Lower lobe of right lung (tissue), 2 donors: ENCODE measurements at places on chromosomes 2 and 18. TPM values are rescaled to one million over a fixed set of nuclear protein-coding genes. Genes with fewer than 3 reads are reported as not detected.

- no peaks in the 10 kb centered on the region for H3K27me3 ChIP-seq
- H3K27ac ChIP-seq = no peak overlapping the region
- H3K36me3 ChIP-seq = peaks cover 28% of the 10 kb centered on the region
- H3K4me3 ChIP-seq = no peak overlapping the region
- DNase-seq = no peak
- H3K4me1 ChIP-seq = peaks cover 21% of the 10 kb centered on the region
Measured at GRCh38 chr2:183126635-183127034, 2.4 kb downstream of the NUP35 start.

GRCh38 chr2:135997380-135997779, 12.0 kb upstream of the DARS1 start:
- H3K27me3 ChIP-seq = no peaks in the 10 kb centered on the region
- no peaks in the 10 kb centered on the region for H3K4me1 ChIP-seq
- H3K36me3 ChIP-seq = no peaks in the 10 kb centered on the region
- H3K27ac ChIP-seq = no peak overlapping the region

DNA sequence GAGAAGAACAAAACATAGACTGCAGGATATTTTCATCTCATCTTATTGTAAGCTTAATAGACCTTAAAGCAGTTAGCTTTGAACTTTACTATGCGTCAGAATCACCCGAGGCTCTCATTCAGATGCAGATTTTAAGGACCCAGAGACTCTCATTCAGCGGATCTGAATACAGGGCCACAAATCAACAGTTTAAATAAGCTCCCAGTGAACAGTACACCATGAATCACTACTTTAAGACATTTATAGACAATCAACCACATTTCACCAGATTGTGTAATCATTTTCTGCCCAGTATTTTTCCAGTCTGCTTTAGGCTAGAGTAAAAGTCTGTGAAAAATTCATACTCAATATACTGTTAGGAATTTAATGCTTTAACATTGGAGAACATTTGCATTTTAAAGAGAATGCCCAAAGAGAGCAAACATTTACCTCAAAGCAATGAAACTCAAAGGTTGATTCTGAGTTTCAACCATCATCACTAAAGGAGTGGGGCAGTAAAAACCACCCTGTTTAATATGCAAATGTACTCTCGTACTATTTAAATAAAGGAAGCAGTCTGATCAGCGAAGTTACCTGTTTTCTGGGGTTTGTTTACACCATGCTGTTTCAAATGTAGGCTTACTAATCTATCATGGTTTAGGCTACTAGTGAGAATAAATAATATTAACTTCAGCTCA, 11.0 kb upstream of the ALPK2 start:
- no peaks in the 10 kb centered on the region for H3K4me1 ChIP-seq
- no peak overlapping the region for H3K27ac ChIP-seq
- no peaks in the 10 kb centered on the region for H3K36me3 ChIP-seq
- no peaks in the 10 kb centered on the region for H3K27me3 ChIP-seq
- H3K4me3 ChIP-seq = no peak overlapping the region
- no peak for DNase-seq

DNA sequence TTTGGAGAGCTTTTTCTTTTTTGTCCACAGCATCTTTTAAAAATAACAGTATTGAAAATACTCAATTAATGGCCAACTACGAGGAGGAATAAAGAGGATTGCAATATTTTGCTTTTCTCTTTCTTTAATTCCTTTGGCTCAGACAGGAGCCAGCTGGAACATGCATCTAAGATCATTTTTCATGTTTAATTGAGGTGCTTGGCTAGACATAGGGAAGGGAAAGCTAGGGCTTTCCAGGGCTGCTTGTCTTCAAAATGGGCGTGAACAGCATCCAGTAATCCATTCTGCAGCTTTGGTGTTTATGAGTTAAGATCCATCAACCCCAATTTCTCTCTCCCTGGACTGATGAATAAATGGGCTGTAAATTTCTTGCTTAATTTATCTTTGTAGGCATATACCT, 323.0 kb downstream of the PTPRM start:
- no peaks in the 10 kb centered on the region for H3K4me1 ChIP-seq
- DNase-seq = no peak
- H3K36me3 ChIP-seq = no peaks in the 10 kb centered on the region
- H3K27me3 ChIP-seq = no peaks in the 10 kb centered on the region
- no peak overlapping the region for H3K27ac ChIP-seq

GRCh38 chr2:10987439-10987838, 75.7 kb downstream of the KCNF1 start:
- no peaks in the 10 kb centered on the region for H3K36me3 ChIP-seq
- no peak overlapping the region for H3K27ac ChIP-seq
- no peak overlapping the region for H3K4me3 ChIP-seq
- H3K27me3 ChIP-seq = no peaks in the 10 kb centered on the region

Gene NTSR2
- not detected for total RNA-seq
